B cell (primary cell): ENCODE measurements at places on chromosomes 12 and 14. TPM values are rescaled to one million over a fixed set of nuclear protein-coding genes. Genes with fewer than 3 reads are reported as not detected.
A peak's percentile ranks its signal among the peaks of the same experiment; 100 is the strongest.

DNA sequence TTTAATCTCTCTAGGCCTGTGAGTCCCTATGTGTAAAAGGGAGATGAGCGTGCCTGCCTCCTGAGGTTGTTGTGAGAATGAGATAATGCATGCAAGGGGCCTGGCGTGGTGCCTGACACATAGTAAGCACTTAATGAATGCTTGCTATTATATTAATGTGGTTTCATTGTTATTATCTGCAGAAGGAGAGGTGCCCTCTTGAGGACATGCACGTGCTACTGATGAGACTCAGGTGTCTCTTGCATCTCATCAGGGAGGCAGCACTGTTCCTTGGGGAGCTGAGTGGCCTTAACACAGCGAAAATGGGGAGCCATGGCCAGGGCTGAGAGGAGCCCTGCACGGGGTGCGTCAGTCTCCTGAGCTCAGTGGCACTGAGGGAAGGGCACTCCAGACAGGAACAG is 29.9 kb upstream of the BCDIN3D start:
- DNase-seq = no peak

GRCh38 chr12:126419131-126419530 is 1353.9 kb downstream of the AACS start:
- no peak for DNase-seq

- DNase-seq = no peak
Measured at GRCh38 chr14:45057881-45058364, 26.0 kb upstream of the PRPF39 start.

GRCh38 chr14:25658988-25659387 is 609.0 kb upstream of the STXBP6 start:
- DNase-seq = no peak

- peak; percentile 30 for DNase-seq
Measured at GRCh38 chr14:92655419-92656201, 92.8 kb downstream of the LGMN start.

GRCh38 chr14:49636866-49637265 is 1.8 kb upstream of the DNAAF2 start:
- DNase-seq = no peak

The HECTD1 gene
- total RNA-seq = 184 and 199 TPM in 2 replicates

The KRT8 gene
- 0.83 and 0.94 TPM in 2 replicates for total RNA-seq
